H1 (cell line): ENCODE measurements at places on chromosomes 11 and 22.

GRCh38 chr11:63564056-63564774, 1.0 kb upstream of the PLAAT2 start:
- DNase-seq, result no peak

GRCh38 chr11:113546757-113547507, 71.7 kb upstream of the DRD2 start:
- no peak for DNase-seq

DNA sequence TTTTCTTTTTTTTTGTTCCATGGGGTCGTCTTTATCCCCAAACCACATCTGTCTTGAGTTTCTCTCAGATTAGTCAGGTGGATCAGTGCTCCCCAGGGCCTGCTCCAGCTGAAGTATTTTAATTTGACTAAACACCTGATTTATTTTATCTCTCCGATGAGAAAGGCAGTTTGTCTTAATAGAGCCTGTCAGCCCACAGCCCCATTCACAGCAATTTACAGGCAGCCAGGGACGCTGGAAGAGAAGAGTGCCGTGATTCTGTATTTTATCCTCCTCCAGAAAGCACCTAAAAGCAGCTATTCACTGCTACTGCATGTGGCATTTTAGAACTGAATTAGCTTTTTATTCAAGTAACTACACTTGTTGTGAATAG, 164.5 kb downstream of the SOX6 start:
- no peak for DNase-seq

GRCh38 chr11:133956650-133957633, at the start of gene IGSF9B:
Gene IGSF9B, minus strand, starts transcription at chr11:133956968. Its CDS starts 214 bp downstream, at chr11:133956754.
- DNase-seq, result peak; percentile 96

DNA sequence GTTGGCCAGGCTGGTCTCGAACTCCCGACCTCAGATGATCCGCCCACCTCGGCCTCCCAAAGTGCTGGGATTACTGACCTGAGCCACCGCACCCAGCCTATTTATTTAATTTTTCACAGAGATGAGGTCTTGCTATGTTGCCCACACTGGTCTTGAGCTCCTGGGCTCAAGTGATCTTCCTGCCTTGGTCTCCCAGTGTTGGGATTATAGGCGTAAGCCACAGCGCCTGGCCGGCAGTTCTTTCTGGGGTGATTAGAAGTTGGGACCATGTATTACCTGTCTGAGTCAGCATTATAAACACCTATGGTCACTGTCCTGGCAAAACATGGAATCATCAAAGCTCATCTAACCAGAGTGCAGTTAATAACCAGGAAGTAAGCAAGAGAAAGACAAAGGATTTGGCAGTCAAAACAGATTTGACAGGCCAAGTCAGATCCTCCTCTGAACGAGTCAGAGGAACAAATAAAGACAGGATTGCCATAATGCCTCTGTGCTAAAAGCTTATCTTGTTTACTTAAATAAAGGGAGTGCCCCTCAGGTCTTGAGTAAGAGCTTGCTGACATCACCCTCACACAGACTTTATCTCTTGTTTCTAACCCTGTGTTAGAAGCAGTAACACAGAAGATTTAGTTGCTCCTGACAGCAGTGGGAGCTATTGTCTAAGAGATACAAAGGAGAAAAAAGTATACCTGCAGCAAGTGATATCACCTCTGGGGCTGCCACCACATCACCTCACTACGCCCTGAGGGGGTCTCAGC, 3.7 kb downstream of the SERPIND1 start:
- DNase-seq, result no peak

DNA sequence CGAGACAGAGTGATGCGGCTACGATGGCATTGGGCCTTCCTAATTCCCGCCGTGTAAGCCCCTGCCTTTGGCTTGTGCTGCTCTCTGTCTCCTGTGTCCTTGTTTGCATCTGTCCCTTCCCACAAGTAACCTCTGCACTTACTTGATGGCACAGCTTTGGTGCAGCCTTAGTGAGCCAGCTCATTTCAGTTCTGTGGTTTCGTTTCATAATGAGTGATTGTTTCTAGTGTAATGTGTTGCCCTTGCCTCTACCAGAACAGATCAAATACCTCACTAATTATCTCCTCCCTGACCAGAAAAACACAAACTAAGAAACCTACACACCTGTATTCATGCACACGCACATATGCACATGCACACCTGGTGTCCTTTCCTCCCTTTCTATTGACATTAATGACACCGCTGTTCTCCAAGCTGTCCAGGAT, 58.8 kb downstream of the GRK3 start:
- no peak for DNase-seq

DNA sequence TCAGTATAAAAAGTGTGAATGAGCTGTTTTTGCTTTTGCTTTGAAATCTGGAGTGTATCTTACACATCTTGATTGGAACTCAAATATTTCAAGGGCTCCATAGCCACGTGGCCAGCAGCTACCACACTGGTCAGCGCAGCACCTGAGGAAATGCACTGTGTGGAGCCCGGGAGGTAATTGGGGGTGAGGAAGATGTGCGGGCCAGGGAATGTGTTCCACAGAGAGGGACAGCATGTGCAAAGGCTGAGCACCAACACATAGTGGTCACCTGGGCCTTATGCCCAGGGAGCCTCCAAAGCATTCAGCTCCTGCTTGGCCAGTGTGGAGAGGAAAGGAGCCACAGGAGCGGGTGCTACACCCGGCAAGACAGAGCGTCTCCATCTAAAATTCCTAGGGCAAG, 20.8 kb downstream of the RELT start:
- no peak for DNase-seq

- DNase-seq, result no peak
Observed at GRCh38 chr11:70646272-70647049, 248.1 kb downstream of the CTTN start.

- no peak for DNase-seq
Observed at GRCh38 chr22:23181721-23182308, 1.5 kb downstream of the BCR start.

DNA sequence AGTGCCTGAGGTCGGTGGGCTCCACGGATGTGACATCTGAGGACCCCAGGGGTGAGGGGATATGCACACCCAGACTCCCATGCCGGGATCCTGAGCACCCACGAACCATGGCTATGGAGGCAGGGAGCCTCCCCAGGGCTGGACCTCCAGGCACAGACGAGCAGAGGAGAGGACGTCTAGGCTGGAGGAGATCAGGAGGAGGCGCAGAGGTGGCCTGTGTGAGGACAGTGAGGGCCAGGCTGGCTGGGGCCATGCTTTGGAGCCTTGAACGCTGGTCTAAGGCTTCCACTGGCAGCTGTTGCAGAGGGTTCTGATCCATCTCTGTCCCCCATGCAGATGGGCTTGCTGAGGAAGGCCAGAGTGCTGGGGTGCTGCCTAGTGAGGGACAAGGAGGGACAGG, 29.0 kb downstream of the FGF4 start:
- no peak for DNase-seq

- no peak for DNase-seq
Observed at GRCh38 chr11:33696411-33696810, 4.2 kb downstream of the C11orf91 start.

- DNase-seq, result peak; percentile 33
Observed at GRCh38 chr22:47623763-47624148, 861.3 kb downstream of the TBC1D22A start.

- DNase-seq, result no peak
Observed at GRCh38 chr11:12854297-12854661, 154.8 kb upstream of the RASSF10 start.

DNA sequence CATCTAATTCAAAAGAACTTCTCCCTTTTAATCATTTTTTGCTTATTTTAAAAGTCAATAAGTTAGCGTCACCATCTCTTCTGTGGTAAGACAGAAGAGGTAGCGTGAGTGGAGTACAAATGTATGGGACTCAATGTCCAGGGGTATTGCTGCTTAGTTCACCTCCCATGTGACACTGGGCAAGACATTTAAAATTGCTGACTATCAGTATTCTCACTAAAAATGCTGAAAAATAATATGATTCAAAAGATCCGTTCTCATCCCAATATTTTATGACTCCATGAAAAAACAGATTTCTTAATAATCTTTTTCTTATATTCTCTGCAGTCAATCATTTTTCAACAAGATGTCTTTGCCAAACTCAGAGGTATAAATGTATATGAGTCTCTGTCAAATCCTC, 68.1 kb upstream of the LRRC4C start:
- no peak for DNase-seq

- DNase-seq, result no peak
Observed at GRCh38 chr11:32121012-32121411, 30.1 kb downstream of the RCN1 start.

DNA sequence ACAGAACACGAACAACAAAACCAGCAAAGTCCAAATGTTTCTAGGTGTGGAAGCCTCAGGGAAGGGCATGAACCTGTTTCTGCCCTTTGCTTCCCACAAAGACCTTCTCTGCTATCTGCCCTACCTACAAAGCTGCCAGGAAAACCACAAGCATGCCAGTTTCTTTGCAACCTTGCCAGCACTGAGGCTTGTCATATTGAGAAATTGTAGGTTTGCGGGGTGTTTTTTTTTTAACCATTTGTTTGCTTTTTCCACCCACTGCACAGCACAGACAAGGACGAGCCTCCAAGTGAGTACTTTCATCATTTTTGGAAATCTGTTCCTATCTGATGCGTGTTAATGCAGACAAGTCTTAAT, 12.8 kb downstream of the PARVG start:
- no peak for DNase-seq

DNA sequence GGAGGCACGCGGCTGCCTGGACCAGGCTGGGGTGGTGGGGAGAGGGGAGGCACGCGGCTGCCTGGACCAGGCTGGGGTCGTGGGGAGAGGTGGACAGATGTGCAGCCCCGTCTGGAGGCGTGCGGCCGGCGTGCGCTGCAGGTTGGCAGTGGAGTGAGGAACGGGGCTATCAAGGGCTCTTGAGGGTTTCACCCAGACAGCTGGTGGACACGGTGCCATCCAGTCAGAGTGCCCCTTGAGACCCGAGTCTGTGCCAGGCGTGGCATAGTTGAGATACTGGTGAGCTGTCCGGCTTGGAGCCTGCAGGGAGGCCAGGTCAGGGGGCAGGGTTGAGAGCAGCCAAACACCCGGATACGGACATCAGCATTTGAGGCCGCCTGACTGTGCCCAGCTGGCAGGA, 1.5 kb upstream of the GRAMD4 start:
- DNase-seq, result no peak

- peak; percentile 65 for DNase-seq
Observed at GRCh38 chr22:21001601-21002325, at the start of gene THAP7. Gene THAP7, minus strand, starts transcription at chr22:21002118. Its CDS starts 207 bp downstream, at chr22:21001911.

DNA sequence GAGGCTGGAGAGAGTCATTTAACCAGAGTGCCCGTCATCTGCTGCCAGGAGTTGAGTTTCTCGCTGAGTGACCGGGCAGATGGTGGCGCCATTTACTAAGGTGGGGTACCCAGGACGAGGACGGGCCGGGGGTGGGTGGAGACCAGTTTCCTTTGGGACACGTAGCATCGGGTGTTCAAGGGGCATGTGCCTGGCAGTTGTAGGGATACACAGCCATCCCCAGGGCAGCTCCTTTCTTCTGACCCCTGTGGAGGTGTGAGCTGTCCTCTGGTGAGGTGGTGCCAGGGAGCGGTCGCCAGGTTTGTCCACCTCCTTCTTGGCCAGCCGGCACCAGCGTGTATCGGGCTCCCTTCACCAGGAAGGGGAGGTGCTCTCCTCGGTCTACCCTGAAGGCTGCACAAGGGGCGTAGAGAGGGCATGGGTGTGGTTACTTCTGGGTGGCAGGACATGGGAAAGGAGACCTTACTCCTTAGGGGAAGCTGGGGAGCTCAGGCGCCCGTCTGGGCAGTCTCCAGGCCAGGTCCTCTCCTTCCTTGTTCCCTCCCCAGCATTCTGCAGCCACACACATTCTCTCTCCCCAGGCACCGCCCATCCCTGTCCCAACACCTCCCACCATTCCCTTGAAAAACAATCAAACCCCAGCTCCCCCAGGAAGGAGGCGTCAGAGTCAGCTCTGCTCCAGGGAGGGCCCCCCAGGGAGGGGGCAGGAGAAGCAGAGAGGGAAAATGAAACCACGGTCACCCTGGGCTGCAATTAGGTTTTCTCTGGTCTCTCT, 10.3 kb upstream of the MB start:
- peak; percentile 81 for DNase-seq

DNA sequence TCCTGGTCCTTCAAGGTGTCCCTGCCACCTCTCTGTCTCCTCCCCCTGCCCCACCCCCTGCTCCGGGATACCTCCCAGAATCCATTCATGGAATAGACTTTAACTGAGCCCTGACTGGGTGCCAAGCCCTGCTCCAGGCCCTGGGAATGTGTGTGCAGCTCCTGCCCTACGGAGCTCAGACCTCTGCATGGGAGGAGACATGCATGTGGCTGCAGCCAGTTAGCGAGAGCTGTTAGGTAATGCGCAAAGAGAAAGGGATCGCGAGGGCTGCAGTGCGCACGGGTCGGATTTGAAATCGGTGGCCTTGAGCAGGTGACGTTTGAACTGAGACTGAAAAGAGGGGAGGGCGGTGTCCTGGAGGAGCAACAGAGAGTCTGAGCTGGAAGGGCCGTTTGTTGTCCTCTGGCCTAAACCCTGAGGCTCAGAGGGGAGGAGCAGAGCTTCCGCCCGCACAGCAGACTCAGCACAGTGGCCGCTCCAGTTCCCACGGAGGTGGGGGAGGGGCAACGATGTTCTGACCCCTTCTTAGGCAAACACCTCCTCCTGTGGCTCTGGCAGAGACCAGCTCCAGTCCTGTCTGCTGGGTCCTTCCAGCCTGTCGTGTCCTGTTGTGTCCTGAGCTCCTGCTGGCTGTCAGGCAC, 19.8 kb upstream of the LRRC10B start:
- peak; percentile 66 for DNase-seq

GRCh38 chr11:64058494-64058893, 22.8 kb downstream of the FLRT1 start:
- no peak for DNase-seq

DNA sequence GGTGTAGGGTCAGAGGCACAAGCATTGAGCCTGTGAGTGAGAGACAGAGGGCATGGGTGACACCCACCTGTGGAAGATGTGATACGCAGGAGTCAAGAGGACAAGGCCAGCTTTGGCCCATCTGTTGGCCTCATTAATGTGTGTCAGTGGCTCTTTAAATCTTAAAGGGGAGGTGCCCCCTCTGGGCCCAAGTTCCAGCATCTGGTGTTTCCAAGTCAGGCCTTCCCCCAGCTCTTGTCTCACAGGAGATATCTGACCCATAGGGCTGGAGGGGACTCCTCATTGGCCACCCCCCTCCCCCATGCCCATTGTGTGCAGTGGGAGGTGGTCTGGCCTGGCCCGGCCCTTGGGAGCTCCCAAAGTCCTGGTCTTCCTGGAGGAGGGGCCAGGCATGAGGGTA, 8.9 kb downstream of the KCNK7 start:
- DNase-seq, result no peak

GRCh38 chr11:124872741-124873140, 7.5 kb downstream of the ROBO3 start:
- DNase-seq, result no peak

GRCh38 chr22:37892566-37893335, 13.3 kb upstream of the MICALL1 start:
- no peak for DNase-seq
